Peyer's patch (tissue), 4 donors: ENCODE measurements at places on chromosomes 4 and X.

DNA sequence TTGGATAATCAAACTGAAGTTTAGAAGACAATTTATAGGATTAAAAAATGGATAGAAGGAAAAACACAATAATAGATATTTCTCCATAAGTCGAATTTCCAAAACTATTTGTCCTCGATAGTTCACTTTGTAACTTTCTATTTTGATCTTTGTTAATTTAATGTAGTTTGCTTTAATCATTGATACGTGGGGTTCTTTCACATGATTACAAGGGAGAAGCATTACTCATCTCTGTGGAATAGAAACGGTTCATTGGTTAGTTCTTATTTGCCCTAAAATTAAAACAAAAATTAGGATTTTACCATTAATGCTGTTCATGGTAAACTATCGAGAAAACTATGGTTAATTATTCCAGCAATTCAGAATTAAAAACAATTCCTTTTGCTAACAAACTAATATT, 2.1 kb downstream of the TET2 start:
- DNase-seq, result no peak

- DNase-seq, result no peak
Measured at GRCh38 chr4:169922632-169923276, 103.4 kb downstream of the MFAP3L start.

- DNase-seq, result no peak
Measured at GRCh38 chrX:134641346-134641745, 16.9 kb downstream of the PLAC1 start.

DNA sequence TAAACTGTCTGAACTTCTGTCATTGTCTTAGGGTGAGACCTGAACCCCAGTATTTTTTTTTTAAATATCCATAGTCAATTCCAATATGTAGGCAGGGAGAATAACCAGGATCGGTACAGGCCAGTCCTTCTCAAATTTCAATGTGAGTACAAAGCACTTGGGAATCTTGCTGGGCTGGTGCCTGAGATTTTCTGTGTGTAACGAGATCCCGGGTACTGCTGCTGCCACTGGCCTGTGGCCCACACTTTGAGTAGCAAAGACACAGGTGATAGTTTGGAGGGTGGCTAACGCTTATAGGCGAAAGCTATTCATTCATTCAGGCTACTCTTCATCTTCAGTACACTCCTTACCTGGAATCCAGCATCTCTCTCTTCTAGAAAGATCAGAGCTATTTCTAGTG, 923.6 kb upstream of the TENM3 start:
- no peak for DNase-seq

DNA sequence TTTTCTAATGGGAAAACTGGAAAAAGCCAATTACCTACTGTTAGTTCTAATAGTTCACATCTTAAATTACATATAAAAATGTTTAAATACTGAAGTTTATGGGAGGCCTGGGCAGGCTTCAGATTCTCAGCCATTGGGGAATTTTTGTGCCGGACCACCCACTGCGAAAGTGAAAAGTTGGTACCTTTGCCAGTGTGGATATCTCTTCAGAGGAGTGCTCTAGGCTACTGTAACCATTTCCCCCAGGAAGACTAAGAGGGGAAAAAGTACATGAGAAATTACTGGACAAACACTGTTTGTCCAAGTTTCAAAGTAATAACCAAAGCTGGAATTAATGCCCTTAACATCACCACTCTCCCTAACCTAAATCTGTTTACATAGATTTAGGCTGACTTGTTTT, 20.8 kb downstream of the PITX2 start:
- no peak for DNase-seq

DNA sequence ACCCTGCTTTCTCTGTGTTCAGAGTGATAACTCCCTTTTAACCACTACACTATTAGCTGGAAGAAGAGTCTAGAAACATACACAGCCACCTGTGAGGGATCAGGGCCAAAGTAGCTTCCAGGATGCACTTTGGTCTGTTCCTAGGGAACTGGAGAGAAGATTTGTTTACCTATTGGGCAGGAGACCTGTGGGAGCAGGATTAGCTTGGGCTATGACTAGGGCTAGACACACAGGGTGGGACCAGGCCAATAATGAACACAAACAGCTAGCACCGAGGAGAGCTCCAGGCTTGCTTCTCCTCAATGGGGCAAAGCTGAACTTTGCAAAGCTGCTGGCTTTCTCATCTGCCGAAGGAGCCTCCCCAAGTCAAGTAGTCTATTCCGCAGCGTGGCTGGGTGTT, 24.4 kb upstream of the MAP7D3 start:
- no peak for DNase-seq

DNA sequence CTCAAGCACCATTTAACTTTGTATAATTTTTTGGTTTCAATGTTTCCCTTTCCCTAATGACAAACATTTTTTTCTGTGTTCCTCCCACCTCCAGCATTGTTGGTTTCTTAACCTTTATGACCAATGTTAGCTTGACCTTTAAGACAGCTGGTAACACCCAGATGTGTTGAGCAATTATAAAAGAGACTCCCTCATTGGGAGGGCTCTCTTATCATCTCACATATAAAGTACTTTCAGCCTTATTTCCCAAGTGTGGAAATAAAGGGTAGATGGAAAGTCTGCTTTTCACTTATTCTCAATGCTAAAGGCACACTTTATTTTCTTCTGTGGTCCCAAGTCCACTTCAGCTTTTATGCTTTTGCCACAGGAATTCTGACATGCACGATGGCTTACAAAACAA, 1420.4 kb downstream of the RAPGEF2 start:
- no peak for DNase-seq

DNA sequence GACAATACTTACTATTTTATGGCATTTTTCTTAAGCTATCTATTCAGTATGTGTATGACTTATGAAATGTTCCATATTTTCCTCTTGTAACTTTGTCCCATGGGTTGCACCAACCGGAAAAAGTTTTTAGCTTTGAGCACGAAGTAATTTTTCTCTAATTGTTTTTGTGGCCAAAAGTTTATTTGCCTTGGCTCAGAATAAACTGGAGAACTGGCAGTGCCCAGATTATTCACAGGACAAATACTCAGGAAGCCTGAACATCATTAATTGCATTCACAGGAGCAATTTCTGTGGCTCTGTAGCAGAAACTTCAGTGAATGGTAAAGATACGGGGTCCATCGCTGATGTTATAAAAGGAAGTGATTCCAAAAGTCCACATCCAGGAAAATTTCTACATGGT, 184.5 kb downstream of the ARHGAP10 start:
- DNase-seq, result no peak

GRCh38 chrX:47560934-47561658, at the start of gene ARAF:
Gene ARAF (plus strand): TSS chrX:47561205. CDS start chrX:47562968, 1,763 bp downstream.
- peak; percentile 98 for DNase-seq

DNA sequence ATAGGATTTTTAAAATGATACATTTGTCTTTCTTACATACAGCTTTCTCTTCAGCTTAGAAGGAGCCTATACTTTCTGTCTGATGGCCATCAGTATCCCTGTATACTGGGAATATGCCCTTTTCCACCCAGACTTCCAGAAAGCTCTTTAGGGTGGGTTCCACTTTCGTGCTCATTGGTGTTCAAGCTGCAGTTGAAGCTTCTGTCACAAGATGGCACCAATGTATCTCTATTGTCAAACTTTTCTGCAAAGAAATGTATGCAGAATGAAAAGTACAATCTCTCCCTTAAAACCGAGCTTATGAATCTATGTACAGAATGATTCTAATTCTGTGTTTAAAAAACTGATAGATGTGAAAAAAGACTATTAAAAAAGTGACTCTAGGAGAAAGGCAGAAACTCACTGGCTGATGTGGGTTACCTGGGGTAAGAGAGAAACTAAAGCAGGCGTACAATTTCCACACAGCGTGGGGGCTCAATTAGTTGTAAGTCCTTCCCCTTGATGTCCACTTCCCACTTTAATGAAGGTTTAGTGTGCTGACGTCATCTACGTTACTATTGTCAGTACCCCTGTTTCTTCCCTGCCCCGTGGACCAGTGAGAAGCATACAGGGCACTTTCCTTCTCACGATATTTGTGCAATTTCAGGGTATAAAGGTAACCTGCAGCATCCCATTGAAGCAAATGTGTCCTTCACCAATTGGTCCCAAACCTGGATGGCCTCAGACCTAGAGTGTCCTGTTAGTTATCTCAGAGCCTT, 57.3 kb upstream of the TCEAL2 start:
- DNase-seq, result no peak

DNA sequence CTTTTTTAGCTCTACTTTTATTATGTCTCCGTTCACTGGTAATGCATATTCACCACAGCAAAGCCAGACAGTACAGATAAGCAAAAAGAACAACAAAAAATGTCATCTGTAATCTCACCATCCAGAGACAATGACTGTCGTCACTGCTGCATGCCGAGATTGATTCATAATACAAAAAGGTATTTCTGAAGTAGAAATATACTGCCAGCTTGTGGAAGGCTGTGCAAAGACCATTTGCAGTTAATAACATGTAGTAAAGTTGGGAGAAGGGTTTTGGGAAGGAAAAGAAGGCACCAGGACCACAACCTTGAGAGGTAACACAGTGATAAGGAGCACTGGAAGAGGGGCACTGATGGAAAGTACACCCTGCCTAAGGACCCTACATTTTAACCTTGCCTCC, 223.0 kb upstream of the ZIC3 start:
- DNase-seq, result no peak

GRCh38 chrX:37409278-37409677, 60.1 kb downstream of the PRRG1 start:
- DNase-seq, result no peak

GRCh38 chr4:168920441-168921065, 89.5 kb downstream of the CBR4 start:
- DNase-seq, result no peak

- no peak for DNase-seq
Measured at GRCh38 chrX:46580613-46581012, 7.0 kb downstream of the CHST7 start.

DNA sequence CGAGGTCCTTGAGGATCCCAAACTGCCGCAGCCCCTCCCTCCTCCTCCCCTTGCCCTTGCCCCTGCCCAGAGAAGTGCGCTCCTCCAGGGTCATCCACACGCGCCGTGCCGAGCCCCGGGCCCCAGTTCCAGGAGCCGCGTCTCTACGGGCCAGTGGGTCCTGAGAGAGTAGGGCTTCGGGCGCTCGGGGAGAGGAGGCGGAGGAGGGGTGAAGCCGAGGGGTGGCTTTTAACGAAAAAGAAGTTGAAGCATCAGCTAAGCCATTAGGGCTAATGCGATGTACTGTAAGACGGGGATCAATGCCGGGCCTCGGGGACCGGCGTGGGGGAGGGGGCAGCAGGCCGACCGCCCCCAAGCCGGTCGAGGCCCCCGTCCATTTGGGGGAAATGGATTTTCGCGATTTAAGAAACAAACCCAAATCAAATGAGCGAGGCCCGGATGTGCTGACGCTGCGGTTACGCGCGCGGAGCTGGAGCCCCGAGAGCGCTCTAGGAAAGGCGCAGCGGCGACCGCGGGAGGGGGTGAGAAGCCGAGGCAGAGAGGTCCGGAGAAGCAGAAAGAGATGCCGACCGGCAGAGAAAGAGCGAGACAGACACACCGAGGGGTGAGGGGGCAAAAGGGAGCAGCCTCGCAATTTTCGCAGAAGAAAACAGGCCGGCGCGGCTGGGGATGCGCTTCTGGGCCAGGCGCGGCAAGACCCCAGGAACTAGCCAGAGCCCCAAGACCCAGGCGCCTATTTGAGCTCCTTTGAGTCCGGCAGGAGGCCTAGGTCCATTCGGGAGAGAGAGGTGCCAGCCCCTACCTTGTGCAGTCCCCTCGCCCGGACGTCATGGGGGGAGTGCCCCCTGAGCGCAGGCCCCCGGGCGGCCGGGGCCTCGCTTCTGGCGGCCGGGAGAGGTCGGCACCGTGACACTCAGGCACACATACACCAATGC, 13.6 kb downstream of the HMX1 start:
- DNase-seq, result no peak
